ENCODE measurements at places on chromosomes 7 and 10.

- DNase-seq = no peak
These were observed 150.0 kb upstream of the IGFBP3 start for GRCh38 chr7:46071076-46071475.

DNA sequence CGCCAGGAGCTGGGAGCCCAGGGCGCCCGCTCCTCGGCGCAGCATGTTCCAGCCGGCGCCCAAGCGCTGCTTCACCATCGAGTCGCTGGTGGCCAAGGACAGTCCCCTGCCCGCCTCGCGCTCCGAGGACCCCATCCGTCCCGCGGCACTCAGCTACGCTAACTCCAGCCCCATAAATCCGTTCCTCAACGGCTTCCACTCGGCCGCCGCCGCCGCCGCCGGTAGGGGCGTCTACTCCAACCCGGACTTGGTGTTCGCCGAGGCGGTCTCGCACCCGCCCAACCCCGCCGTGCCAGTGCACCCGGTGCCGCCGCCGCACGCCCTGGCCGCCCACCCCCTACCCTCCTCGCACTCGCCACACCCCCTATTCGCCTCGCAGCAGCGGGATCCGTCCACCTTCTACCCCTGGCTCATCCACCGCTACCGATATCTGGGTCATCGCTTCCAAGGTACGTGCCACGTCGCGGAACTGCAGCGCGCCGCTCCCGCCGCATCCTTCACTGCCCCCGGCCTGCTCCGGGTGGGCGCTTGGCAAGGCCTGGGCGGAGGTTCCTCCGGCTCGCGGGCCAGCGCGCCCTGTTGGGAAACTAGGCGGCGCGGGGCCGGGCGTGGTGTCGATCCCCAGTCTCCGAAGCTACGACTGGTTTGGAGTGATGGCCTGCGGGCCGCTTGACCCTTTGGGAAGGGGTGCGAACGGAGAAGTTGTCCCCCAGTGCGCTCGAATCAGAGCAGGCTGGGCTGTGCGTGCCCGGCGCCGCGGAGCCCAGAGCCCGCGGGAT lies 868 bp downstream of the EMX2 start:
- DNase-seq = no peak

DNA sequence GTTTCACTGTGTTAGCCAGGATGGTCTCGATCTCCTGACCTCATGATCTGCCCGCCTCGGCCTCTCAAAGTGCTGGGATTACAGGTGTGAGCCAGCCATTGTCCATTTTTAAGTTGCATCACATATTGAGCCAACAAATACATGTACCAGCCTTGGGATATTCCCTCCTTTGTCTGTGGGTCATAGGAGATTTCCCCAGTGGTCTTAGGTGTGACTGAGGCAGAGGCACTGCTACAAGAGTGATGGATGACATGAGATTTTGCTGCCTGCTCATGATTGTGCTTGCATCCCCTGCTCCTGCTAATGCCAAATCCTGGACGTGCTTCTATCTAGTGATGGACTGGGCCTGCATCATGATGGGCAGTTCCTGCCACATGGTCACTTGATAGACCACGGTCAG lies 10.7 kb upstream of the GIMAP6 start:
- no peak for DNase-seq

DNA sequence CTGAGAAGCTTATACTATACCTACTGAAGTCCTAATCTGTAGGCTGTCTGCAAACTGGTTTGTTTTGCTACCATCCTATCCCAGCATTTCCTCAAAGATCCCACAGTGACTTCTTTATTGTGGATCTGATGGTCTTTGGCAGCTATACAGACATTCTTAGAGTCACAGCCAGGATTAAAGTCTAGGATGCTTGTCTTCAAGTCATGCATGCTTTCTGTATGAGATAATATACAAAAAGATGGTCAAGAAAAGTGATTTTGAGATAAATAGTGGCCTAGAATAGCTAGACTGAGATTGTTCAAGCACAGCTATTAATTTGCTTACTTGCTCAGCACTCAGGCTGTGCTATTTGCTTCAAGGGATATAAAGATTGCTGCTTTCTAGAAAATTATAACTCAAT lies 454.4 kb downstream of the AUTS2 start:
- DNase-seq = no peak

- no peak for DNase-seq
These were observed 75.5 kb downstream of the HTR5A start for GRCh38 chr7:155145477-155146255.

GRCh38 chr10:80760914-80761371 lies 223.2 kb downstream of the SH2D4B start:
- DNase-seq = no peak

DNA sequence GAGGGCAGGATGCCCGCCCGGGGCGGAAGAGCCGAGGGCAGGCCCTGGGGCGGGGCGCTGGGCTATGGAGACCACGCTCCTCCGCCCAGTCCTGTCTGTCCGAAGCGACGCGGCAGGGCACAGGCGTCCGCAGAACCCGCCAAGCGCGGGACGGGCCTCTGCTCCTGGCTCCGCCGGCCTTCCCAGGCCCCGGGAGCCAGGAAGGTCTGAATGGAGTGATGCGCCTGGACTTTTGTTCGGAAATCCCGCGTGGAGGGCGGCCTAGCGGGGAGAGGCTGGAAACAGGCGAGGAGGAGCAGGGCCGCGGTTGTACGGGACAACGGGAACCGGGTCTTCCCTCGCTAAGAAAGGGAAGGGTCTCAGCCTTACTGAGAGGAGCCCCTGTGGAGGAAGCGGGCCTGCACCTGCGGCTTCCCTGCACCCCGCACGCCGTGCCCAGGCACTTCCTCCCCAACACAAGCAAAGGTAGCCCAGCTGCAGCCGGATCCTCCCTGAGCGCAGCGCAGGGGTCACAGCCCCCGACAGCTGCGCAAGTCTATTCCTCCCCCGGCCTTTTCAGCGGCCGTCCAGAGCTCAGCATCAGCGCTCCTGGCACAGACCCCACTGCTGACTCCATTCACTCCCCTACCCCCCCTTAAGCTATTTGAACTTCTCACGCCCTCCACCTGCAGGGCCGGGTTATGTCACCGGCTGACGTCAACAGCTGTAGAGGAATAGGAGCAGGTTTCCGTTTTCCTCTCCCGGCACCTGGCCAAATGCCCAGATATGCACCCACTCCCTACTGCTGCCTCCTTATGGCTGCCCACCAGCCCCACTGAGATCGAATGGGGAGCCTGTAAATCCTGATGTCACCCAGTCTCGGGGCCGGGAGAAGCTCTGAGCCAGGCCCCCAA lies 143.2 kb upstream of the RET start:
- DNase-seq = no peak

DNA sequence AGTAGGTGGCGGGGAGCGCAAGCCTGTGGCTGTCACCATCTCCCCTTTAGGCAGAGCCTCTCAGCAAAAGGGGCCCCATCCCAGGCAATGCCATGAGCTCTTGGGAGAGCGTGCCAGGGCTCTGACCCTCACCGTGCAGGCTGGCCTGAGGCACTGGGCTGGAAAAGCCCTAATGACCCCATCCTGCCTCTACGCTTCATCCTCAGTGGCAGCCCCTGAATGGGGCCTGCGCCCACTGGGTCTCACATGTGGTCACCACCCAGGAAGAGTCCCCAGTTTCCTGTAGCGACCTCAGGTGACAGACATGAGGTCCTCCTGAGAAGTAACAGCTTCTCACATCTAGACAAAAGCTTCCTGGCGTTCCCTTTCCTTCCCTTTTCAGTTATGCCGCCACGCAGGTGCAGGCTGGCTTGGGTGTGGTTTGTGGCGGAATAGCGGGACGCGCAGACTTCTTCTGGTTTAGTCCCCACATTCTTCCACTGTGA lies 59.2 kb downstream of the CLEC2L start:
- no peak for DNase-seq

DNA sequence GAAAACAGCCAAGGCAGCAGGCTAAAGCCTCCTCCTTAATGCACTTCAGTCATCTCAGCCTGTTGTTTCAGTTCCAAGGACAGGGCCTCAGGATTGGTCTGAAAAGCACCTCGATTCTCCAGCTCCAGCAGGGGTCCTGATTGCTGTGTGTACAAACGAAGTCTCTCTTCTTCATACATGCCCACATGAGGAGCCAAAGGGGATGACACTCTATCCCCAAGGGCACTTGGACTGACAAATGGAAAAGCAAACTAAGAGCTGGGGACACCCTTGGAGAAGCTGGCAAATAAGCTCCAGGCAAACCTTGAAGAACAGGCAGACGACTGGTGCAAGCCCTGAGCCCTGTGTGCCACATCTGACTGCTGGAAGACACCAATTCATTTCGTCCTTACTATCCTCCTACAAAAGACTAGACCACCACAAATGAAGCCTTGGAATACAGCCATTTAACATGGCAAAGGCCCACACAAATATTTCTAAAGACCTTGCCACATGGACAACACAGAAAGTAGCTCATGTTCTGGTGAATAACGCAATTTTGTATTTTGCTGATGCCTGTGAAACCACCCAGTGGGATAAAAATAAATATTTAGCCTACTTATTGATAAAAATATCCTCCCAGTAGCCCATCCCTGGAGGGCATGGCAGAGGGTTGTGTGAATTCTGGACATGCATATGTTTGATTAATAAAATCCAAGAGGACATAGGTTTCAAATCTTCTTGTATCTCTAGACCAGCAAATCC lies 61.9 kb downstream of the PARD3 start:
- no peak for DNase-seq

DNA sequence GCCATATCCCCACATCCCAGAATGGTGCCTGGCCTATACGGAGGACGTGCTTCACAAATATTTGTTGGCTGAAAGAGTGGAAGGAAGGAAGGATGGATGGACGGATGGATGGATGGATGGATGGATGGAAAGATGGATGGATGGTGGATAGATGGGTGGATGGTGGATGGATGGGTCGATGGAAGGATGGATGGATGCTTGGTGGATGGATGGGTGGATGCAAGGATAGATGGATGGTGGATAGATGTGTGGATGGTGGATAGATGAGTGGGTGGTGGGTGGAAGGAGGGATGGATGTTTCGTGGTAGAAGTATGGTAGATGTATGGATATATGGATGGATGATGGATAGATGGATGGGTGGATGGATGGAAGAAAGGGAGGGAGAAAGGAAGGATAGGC lies 10.8 kb downstream of the CHAT start:
- no peak for DNase-seq

GRCh38 chr10:112295853-112296830 lies 12.9 kb downstream of the TECTB start:
- DNase-seq = no peak

GRCh38 chr10:48231699-48232315 lies 42.7 kb downstream of the FRMPD2 start:
- DNase-seq = no peak

DNA sequence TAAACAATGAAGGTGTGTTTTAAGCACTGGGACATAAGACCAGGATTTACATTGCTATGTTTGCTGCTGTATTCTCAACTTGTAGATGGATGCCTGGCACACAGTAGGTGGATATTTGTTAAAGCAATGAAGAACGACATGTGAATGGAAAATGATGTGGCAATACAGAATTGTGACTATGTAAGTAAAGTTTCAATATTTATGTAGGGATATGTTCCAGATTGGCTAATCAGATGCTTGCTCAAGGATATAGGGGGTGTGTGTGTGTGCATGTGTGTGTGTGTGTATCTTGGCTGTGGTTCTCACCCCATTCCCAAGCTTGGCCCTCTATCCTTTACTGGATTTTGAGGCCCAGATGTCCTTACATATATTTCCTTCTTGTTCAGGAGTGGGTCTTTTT lies 42.7 kb upstream of the LAMB1 start:
- no peak for DNase-seq

DNA sequence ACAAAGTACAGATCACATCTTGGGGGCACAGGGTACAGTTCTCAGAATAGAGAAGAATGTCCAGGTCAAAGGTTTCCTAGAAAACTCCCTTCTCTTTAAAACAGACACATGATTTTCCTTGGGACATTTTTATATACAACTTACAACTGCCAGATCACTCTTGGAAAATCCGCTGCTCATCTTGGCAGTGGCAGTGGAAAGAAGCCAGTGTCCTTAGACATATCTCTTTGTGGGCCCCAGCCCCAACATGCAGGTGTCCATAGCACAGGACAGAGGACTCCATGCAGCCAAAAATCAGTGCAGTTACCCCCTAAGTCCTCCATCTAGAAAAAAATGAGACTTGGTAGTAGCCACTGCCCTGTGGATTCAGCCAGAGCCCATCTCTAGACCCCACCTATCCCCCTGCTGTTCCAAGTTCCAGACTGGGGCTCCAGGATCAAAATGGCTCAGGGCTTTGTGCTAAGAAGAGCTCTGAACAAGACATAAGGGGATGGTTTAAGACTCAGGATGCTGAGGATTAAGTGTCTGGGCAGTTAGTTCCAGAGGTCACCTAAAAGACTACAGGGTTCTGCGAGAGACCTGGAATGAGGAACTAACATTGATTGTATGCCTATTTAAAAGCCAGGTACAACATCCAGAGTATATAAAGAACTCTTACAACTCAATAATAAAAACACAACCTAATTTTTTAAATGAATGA lies 34.4 kb downstream of the HIPK2 start:
- no peak for DNase-seq

GRCh38 chr10:112382515-112383235 lies 8.8 kb downstream of the ACSL5 start:
- no peak for DNase-seq

DNA sequence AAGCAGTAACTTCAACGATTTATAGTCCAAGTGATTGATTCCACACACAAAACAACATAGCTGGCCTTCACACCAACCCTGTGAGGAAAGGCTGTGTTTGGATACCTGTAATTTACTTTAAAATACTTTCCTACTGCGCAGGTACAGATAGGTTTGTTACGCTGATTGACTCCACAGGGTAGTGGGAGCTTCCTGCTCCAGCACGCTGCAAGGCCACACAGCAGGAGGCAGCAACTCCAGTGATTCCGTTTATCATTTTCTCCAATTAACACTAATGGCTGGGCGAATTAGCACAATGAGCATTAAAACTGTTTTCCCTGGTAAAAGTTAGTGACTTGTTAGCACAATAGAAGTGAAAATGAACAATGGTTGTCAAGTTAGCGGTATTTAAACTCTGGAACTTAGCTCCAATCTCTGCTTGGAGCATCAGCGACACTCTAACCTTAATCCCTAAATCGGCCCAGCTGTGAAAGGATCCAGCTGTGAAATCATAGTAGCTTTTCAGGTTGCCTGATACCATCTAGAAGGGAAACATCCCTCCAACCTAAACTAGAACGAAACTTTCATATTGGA lies 959 bp downstream of the DCLRE1C start:
- no peak for DNase-seq
